ENCODE measurements at places on chromosomes 2 and 18.

GRCh38 chr2:69768235-69768634 lies 26.3 kb downstream of the ANXA4 start:
- DNase-seq: no peak

GRCh38 chr18:77815666-77816338 lies 566.2 kb downstream of the GALR1 start:
- no peak for DNase-seq

GRCh38 chr2:47783486-47784351 lies 774 bp downstream of the MSH6 start:
- DNase-seq: peak; percentile 91

DNA sequence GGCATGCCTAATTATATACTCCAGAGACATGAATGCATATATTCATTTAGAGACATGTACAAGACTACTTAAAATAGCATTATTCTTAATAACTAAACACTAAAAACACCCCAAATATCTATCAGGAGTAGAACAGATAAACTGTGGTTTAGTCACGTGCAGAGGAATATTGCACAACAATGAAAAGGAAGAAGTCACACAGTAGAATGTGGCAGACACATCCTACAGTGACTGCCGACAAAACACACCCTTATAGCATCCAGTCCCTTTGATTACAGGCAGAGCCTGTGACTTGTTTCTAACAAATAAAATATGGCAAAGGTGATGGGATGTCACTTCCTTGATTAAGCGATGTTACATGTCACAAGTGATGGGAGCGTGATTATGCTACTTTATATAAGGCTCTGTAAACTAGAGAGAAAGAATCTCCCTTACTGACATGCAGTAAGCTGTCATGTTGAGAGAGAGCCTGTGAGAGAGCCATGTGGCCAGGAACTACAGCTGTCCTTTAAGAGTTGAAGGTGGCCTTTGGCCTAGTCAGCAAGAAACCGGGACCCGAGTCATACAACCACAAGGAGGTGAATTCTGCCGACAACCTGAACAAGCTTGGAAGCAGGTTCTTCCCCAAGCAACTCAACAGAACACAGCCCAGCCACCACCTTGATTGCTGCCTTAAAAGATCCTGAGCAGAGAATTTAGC lies 39.1 kb upstream of the LGALSL start:
- DNase-seq: no peak
